ENCODE measurements at places on chromosomes 16 and 17. TPM values are rescaled to one million over a fixed set of nuclear protein-coding genes. Genes with fewer than 3 reads are reported as not detected.
A peak's percentile ranks its signal among the peaks of the same experiment; 100 is the strongest.

The C1QL1 gene
- total RNA-seq, result not detected

The ALOX15B gene
- total RNA-seq, result not detected

The CDRT4 gene
- 5.0 TPM for total RNA-seq

The HOXB9 gene
- not detected for total RNA-seq

The CDH5 gene
- not detected for total RNA-seq

DNA sequence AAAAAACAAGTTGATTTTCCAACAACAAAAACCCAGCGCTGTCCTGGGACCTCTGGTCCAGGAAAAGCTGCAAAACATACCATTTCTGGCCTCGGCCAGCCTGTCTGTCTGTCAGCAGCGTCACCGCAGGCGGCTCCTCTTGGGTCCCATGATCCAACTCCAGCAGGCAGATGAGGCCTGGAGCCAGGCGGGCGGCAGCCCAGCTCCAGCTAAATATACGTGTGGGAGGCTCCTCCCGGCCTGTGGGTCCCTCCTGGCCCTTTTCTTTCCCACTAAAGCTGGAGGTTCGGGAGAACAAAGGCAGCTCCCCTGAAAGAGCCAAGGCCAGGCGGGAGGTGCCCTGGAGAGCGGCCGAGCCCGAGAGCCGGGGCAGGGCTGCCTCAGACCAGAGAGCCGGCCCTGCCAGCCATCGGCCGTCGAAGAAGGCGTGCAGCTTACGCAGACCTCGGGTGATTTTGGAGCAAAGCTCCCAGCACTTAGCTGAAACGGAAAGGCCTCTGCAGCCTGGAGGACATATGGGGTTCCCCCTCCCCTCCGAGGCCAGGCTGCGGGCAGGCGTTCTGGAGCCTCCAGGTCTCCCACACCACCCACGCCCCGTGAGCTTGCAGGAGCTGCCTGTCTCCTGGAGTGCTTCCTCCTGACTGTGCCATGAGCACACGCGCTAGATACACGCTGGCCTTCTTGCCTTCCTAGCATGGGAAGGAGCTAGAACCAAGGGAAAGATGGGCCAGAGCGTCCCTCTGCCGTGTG is 19.9 kb upstream of the JPH3 start:
- no peak for DNase-seq

DNA sequence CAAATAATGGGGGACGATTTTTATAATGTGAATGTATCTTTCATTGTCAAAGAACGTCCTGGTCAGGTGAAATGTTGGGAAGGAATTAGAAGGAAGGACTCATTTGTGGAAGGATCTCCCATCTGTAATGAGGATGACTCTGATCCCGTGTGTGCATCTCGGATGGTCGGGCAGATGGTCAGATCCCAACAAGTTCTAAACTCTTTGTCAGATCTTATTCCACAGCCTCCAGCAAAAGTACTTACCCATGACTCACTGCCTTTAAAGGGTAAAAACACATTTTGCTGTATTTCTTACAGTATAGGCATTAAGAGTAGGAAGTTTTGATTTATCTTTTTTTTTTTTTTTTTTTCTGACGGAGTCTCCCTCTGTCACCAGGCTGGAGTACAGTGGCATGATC is 539 bp upstream of the KRTAP4-8 start:
- DNase-seq, result no peak

DNA sequence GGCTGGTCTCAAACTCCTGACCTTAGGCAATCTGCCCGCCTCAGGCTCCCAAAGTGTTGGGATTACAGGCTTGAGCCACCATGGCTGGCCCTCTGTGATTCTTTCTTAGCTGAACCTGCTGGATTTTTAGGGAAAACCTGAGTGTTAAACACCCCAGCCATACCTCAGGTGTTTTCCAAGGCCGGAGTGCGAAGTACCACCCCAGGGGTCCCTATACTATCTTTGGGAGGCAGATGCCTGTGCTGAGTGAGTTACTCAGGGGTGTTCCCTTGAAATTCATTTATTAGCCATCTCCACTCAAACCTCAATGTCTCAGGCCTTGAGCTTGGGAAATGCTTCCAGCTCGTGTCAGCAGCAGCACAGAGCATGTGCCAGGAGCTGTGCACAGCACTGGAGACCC is 432.7 kb downstream of the SLC39A11 start:
- no peak for DNase-seq

- no peak for DNase-seq
These were observed at the start of gene MMP2 for GRCh38 chr16:55478827-55479429. Gene MMP2 (plus strand): TSS chr16:55479198. CDS start chr16:55479480, 282 bp downstream.

- DNase-seq, result peak; percentile 55
These were observed 4.0 kb downstream of the HIC1 start for GRCh38 chr17:2058586-2059546.

- DNase-seq, result no peak
These were observed 114.6 kb downstream of the CYB561 start for GRCh38 chr17:63331301-63332061.

- no peak for DNase-seq
These were observed 14.5 kb downstream of the DNAH17 start for GRCh38 chr17:78562734-78563133.

GRCh38 chr16:65336160-65336559 is 214.3 kb upstream of the CDH11 start:
- DNase-seq, result no peak

All from T-helper 17 cell (primary cell).